ENCODE measurements at places on chromosomes 2 and 18.
A peak's percentile ranks its signal among the peaks of the same experiment; 100 is the strongest.

- no peak for DNase-seq
Observed at GRCh38 chr2:38045811-38046210, 30.1 kb downstream of the CYP1B1 start.

DNA sequence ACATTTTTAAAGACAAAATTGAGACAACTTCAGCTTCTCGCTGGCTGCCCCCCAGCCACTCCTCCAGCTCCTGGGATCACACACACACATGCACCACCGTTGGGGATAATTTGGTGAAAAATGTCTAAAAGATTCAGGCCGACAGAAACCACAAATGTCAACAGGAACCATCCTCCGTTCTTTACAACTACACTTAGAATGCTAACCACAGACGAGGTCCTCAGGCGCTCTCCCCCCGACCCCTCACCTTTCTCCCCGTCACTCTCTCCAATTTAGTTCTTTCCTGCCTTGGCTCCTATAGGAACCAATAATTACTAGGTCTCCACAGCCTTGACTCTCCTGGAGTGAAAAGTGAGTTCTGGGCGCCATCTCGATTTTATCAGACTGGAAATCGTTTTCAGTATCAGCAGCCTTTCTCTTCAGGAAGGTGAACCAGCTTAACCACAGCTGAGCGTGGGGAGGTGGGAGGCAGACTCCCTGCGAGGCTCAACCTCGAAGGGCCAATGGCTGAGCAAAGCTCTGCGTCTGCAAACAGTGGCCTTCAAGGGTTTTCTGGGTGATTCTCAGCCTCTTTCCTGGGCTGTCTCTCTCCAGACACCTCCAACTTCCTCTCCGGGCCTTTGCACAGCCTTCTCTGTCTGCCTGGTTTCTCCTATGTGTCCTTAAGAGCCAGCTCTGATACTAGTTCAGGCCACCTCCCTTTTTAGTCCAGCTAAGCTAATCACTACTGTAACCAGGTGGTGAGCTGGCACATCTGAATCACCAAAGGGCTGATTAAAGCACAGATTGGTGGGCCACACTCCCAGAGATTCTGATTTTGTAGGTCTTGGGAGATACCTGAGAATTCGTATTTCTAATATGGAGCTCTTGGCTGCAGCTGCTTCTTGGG is 115.7 kb upstream of the COPS8 start:
- DNase-seq = no peak

DNA sequence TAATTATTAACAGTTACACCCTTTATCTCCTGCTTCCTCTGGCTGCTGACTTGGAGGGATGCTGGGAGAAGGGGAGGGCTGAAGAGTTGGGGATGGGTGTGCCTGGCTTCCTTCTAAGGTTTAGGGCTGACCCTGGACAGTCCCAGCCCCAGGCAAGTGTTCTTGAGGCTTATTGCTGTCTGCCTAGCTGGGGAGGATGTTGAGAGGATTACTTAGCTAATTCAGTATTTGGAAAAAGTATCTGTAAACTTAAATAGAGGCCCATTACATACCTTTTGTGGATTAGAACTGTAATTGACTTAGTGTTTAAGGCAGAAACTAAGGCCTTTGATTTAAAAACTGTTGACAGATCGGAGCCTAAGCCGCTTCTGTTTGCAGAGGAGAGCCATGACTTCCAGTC is 67.6 kb downstream of the AGAP1 start:
- DNase-seq = no peak

DNA sequence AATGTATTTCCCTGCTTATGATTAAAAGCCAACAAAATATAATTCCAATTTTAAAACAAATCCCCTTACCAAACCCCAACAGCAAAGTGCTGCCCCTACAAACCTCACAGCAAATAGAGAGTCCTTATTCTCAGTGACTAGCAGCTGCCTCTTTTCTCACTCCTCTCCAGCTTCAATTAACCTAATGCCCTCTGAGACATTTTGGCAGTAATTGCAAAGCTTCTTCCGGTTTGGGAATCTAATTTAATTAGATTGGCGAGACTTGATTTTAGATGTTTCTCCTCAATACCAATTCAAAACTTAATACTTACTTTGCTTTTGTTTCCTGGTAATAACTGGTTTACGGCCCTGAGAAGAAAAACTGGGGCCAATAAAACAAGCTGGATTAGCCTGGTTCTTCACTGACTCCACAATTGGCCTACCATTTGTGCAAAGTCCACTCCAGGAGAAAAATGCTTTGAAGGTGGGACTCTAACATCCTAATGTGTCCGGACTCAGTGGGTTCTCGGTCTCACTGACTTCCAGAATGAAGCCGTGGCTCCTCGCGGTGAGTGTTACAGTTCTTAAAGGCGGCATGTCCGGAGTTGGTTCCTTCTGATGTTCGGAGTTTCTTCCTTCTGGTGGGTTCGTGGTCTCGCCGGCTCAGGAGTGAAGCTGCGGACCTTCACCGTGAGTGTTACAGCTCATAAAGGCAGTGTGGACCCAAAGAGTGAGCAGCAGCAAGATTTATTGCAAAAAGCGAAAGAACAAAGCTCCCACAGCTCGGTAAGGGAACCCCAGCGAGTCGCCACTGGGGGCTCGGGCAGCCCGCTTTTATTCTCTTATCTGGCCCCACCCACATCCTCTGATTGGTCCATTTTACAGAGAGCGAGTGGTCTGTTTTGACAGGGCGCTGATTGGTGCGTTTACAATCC is 52.8 kb downstream of the SLC35F5 start:
- no peak for DNase-seq

DNA sequence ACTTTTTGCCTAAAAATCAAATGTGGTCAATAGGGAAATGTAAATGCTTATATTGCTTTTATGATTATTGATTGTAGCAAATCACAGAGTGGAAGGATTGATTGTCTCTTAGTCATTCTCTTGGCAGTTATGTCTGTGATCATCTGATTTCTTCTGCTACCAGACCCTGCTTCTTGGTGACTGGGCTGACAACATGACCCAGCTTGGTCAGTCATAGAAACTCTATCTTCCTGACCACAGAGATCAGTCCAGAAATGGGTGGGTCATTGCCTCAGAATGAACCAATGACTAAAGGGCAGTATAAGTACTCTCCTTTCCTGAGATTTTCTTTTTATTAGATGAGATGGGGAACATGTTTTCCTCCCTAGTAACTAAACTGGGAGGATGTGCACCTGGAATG is 87.6 kb downstream of the MAIP1 start:
- no peak for DNase-seq

DNA sequence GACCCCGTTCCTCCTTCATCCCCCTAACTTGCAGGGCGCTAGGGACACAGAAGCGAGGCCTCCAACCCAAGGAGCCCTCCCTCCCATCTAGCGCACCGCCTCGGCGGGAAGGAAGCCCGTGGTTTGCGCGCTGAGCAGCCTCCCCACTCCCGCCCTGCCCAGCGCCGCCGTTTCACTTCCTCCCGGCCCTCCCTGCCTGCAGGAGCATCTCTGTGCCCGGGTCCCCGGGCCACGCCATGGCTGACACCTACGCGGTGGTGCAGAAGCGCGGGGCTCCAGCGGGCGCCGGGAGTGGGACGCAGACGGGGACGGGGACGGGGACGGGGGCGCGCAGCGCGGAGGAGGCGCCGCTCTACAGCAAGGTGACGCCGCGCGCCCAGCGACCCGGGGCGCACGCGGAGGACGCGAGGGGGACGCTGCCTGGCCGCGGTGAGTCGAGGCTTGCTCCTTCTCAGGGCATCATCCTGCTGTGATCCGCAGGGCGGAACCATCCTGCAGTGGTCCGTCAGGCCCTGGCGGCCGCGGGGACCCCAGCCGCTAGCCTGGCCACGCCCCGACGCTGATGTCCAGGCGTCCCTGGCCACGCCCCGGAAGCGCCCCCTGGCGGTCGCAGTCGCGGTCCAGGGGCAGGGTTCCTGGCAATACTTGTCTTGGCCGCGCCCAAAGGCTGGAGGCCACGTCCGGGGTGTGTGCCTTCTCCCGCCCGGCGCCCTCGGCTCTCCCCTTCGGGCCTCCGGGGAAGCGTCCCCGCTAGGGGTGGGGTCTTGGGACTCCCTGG is 16.4 kb downstream of the PTPN18 start:
- DNase-seq = peak; percentile 38

- DNase-seq = no peak
Observed at GRCh38 chr2:215080545-215080944, 57.9 kb downstream of the ABCA12 start.

DNA sequence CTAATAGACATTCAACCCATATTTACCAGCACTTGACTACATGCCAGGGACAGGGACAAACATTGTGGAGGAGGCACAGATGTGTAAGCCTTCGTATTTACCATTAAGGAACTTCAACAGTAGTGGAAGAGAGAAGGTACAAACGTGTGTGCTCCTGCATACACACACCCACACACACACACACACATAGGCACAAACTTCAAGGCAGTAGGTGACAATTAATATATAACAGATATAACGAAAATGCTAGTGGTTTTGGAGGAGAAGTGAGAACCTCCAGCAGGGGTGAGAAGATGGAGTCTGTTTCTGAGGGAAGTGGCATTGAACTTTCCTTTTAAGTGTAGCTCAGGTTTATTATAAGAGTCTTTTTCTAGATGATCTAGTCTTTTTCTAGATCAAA is 231.1 kb downstream of the SETBP1 start:
- DNase-seq = no peak

GRCh38 chr2:38653715-38654527 is 12.0 kb upstream of the GALM start:
- DNase-seq = no peak

DNA sequence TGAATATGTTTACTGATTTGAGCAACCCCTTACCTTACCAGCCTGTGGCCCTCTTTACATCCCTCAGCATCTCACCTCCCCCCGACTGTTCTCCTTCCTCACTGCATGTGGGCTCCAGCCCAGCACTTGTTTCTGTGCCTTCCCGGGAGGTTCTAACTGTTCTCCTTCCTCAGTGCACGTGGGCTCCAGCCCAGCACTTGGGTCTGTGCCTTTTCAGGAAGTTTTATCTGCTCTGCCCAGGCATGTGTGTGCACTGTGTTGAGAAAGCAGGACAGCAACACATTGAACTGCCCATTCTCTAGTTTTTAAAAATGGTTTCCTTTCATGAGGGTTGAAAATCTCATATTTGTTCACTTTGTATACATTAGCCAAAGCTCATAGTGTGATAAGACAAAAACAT is 158.4 kb downstream of the ATP9B start:
- DNase-seq = no peak

- DNase-seq = no peak
Observed at GRCh38 chr2:161078211-161078539, 82.1 kb upstream of the TANK start.

GRCh38 chr2:2873450-2873811 is 504.2 kb downstream of the EIPR1 start:
- no peak for DNase-seq

- no peak for DNase-seq
Observed at GRCh38 chr2:48165070-48165753, 258.9 kb upstream of the FBXO11 start.

DNA sequence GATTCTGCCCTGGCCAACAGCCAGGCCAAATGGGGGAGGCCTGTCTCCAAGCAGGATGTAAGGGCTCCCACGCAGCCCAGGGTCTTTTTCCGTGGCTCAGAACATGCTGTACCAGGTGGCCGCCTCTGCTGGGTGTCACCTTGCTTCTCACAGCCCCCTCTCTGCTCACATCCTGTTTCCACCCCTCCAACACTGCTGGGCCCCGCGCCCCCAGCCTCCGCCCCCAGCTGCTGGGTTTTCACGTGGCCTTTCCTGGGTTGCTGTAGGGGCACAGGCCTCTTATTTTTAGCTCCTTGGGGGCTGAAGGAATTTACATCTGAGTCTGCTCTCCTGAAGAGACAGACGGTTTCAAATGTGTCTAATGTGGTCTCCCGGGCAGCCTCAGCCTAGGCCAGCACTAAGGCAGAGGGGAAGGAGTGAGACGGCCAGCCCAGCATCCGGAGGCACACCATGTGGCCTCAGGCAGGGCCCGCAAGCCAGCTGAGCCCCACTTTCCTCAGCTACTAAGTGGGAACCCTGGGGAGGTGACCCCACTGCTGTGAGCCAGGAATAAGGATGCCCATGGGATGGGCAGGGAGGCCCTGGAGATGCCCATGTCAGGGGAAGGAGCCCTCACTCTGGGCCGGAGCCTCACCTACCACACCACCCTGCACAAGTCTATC is 18.7 kb upstream of the DUSP2 start:
- DNase-seq = no peak

- DNase-seq = no peak
Observed at GRCh38 chr18:22723773-22724172, 209.4 kb upstream of the RBBP8 start.

Data from stimulated activated CD8-positive, alpha-beta memory T cell treated with anti-CD3 and anti-CD28 coated beads, Interleukin-4, amount 100 ng/mL, for 4 hours (primary cell).